Activated CD8-positive, alpha-beta memory T cell treated with anti-CD3 and anti-CD28 coated beads for 4 hours (primary cell): ENCODE measurements at places on chromosomes 1 and 21.

- DNase-seq = no peak
Observed at GRCh38 chr1:9821710-9822109, 2.1 kb downstream of the CLSTN1 start.

DNA sequence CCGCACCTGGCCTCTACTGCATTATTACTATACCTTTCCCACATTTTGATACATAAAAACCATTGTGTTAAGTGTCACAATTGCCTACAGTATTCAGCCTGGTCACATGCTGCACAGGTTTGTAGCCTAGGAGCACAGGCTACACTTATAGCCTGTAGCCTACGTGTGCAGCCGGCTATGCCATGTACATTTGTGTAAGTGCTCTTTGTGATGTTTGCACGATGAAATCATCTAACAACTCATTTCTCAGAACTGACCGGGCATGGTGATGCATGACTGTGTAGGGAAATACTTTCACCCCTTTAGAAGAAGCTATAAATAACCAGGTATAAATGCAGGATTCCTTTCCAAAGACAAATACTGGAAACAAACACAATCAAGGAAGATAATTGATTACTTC lies 12.1 kb downstream of the ERG start:
- no peak for DNase-seq

- no peak for DNase-seq
Observed at GRCh38 chr1:83839566-83840173, 159.3 kb downstream of the TTLL7 start.

DNA sequence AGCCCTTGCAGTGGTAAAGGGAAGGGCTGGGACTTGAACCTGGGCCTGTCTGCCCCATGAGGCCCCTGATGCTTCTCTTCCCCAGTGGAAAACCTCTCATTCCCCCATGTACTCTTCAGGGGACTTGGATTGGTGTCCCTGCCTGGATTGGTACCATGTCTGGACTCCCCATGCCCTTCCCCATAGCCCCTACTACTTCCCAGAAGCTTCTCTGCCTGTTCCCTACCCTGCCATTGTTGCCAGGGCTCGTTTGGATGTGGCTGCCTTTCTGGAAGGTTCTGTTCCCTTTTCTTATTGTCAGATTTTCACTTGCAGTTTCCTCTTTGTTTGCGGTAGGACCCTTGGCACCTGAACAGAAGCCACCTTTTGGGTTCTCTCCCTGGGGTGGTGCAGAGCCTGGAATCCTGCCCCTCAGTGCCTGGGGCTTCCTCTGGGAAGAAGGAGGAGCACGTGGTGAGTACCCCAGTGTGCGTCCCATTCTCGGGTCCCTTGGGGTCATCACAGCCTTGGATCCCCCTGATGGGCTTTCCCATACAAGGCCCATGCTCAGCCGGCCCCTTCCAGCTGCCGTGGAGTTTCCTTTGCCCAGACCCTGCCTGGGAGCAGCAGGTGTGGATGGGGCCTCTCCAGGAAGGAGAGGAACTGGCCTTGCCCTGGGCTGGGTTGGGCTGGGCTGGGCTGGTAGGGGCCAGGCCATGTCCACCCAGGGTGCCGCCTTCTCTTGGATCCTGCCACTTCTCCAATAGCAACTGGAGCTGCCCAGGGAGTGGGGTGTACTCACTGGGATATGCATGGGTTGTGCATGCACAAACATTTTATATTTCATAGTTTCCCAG lies 281.1 kb downstream of the PTPRU start:
- DNase-seq = no peak

GRCh38 chr1:207306603-207307002 lies 14.9 kb upstream of the CD55 start:
- no peak for DNase-seq

DNA sequence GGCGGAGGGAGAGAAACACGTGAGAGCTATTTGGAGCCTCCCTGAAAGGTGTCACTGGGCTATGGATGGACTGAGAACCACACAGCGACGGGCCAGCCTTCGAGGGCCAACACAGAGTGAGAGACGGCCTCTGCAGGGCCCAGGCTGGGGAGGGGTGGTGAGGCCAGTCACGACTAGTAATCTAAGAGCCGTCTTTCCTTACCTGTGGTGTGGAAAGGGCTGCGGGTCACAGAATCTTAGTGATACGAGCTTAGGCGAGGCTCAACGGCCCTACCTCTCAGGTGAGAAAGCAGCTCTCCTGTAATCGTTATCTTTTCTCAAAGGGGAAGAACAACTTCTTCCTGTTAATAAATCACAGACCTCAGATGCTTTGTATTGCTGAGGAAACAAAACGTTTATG lies 33.4 kb upstream of the COX20 start:
- DNase-seq = no peak

GRCh38 chr21:38343691-38344090 lies 86.9 kb downstream of the KCNJ15 start:
- DNase-seq = no peak

GRCh38 chr1:23224739-23225648 lies 7.7 kb upstream of the HTR1D start:
- no peak for DNase-seq

GRCh38 chr1:232630894-232631195 lies 912 bp upstream of the SIPA1L2 start:
- no peak for DNase-seq

- no peak for DNase-seq
Observed at GRCh38 chr1:224751624-224752311, 135.7 kb downstream of the CNIH3 start.

DNA sequence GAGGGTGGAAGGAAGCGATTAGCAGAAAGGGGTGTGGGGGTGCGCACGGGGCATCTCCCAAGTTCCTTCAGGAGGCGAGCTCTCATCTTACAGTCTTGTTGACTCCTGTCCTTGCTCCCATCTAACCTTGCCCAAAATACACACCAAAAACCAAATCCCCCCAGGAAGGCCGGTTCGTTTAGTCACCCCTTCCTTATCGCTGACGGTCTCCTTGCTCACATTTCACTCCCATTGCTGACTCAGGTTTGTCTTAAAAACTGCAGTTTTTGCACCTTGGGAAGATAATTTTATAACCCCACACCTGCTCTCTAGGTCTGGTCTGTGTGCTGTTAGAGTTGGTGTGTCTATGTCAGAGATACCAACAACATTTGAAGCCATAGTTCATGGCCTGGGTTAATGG lies 68.1 kb upstream of the F3 start:
- no peak for DNase-seq

GRCh38 chr1:21891081-21891480 lies 46.0 kb downstream of the HSPG2 start:
- no peak for DNase-seq

DNA sequence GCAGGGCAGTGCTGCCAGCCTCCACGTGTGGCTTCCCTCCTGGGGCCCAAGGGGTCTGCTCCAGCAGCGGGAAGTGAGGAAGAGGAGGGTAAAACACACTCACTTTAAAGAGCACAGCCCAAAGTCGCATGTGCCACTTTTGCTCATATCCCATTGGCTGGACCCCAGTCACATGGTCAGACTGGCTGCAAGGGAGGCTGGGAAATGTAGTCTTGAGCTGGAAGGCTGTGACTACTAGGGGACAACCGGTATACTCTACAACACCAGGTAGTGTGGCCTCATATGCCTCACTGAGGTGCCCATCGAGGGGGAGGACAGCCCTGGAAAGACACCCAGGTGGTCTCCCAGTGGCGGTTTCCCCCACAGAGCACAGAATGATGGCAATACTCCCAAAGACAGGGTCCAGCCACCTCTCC lies 45.2 kb downstream of the CAMK2N1 start:
- no peak for DNase-seq

DNA sequence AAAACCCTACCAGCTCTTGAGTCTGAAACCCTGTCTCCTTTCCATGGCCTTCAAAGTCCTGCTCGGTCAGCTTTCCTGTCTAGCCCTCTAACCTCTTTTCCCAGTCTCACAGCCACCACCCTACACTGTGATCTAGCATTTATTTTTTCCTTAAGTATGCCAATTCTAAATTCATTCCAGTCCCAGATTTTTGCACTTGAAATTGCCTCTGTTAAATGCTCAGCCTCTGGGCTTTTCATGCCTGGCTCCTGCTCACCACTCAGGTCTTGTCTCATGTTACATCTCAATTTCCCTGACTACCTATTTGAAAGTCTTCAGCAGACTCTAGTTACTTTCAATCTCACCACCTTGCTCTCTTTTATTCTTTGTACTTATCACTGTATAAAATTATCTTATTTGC lies 176.2 kb downstream of the ADGRL4 start:
- DNase-seq = no peak

GRCh38 chr1:10160173-10160572 lies 50.2 kb upstream of the KIF1B start:
- no peak for DNase-seq

DNA sequence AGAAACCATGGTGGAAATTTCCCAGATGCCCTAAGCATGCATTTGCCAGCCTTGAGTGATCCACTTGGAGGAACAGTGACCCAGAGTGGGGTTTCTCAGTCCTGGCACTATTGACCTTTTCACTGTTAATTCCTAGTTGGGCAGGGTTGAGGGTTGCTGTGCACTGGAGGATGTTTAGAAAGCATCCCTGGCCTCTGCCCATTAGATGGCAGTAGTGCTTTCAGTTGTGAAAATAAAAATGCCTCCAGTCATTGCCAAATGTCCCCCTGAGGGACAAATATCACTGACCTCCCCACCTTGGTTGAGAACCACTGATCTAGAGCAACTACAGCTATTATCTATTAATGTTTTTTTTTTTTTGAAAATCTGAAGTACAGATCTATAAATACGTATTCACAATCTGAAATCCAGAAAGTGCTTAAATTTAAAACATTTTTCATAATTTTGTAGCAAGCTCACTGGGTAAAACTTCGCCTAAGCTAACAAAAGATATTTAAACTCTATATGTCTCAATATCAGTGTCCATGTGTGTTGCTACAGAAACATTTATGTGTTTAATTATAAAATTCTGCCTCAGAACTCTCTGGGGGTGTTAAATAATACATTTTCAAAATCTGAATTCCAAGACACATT lies 27.3 kb downstream of the F3 start:
- DNase-seq = no peak

DNA sequence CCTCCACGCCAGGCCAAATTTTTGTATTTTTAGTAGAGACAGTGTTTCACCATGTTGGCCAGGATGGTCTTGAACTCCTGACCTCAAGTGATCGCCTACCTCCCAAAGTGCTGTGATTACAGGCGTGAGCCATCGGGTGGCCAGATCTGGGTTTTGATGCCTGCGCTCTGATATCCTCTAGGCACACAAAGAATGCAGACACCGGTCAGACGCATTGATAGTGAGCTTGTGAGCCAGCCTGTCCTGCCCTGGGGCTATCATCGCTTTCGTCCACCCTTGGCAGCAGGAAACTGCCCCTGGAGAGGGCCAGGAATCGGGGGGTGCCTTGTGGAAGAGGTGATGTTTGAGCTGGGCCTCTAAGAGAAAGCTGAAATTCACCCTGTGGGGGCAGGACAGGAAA lies 4.0 kb downstream of the FBLIM1 start:
- DNase-seq = no peak

GRCh38 chr1:223153177-223154119 lies 10.4 kb upstream of the TLR5 start:
- DNase-seq = no peak

DNA sequence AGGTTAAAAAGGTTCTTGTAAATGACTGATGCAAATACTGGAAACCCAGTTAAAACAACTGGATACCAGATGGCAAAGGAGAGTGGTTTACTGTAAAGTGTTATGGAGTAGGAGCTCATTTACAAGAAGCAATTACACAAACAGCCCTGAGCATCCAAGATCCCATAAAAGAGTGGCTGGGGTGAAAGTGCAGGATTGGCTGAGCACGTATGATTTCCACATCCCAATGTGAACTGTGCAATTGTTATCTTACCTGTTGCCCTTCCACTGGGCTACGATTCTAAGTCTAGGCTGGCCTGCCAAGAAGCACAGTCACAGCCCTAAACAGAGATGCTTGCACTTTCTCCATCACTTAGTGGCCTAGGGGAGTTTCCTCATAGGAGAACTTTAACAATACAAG lies 277.6 kb upstream of the RUNX1 start:
- DNase-seq = no peak

GRCh38 chr1:175207971-175208370 lies 15.4 kb upstream of the KIAA0040 start:
- DNase-seq = no peak

DNA sequence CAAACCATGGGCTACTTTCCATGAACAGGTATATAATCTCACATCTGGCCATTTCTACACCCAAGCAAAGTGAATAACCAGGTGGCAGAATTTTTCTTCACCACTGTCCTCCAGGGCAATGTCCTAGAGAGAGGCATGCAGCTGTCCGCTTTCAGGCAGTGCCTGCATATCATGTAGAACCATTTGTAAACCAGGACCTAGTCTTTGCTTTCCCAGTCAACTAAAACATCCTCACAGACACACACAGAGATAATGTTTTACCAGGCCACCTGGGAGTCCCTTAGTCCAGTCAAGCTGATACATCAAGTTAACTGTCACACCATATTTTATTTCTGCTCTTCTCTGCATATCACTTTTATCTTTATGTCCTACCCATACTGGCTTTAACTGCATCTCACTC lies 26.2 kb downstream of the TNFSF18 start:
- DNase-seq = no peak

GRCh38 chr1:3671371-3672180 lies 19.3 kb downstream of the TP73 start:
- no peak for DNase-seq

- no peak for DNase-seq
Observed at GRCh38 chr1:55070293-55071164, 31.2 kb downstream of the PCSK9 start.
